WTC11 (cell line): ENCODE measurements at places on chromosomes 6 and 20. TPM values are rescaled to one million over a fixed set of nuclear protein-coding genes. Genes with fewer than 3 reads are reported as not detected.

DNA sequence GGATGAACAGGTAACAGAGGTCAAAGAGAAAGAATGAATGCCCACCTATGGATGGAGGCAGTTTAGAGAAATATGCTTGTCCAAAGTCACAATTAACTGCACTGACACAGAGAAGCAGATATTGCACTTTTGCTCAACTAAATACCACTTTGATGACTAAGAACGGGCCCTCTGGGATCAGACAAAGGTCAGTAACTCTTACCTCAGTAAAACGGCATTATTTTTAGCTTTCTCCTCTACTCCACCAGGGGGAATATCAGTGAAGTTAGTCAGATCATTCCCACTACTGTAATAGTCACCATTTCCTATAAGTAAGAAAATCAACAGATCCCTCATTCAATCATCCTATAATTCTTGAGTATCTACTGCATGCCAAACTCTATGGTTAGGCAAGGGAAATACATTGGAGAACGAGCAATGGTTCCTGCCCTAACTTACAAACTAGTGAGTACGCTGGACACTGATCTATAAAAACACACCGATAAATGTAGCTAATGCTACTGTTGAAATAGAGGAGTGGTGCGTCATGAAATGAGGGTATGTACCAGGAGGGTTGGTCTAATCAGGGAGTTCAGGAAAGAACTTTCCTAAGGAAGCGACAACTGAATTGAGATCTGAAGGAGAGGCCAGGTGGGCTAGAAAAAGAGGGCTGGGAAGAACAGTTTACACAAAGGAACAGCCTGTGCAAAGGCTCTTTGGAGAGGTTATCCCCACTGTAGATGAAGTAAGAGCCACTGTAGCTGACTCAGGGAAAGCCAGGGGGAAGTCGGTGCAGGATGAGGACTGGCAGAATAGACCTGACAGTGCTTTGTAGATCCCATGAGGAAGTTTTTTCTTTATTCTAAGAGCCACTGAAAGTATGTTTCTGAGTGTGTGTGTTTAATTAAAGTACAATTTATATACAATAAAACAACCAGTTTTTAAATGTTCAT lies 9.2 kb downstream of the ECI2 start:
- DNase-seq = no peak

- DNase-seq = no peak
These were observed 369.8 kb downstream of the PREX1 start for GRCh38 chr20:48458003-48458377.

DNA sequence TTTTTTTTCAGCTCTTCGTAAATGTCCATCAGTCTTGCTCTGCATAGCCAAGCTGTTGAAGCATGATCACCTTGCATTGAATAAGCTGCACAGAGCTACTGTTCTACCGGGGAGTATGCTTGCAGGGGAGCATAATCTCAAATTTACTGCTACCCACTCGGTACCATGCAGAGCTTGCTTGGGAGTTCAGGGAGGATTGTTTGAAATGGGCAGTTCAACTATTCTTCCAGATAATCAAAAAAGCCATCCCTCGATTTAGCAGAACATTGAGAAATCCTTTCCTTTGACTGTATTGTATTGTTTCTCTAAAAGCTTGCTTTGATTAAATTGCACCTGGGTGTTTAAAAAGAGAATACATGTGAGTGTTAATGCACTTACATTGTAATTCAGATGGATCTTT lies 332.6 kb downstream of the UTRN start:
- DNase-seq = no peak

DNA sequence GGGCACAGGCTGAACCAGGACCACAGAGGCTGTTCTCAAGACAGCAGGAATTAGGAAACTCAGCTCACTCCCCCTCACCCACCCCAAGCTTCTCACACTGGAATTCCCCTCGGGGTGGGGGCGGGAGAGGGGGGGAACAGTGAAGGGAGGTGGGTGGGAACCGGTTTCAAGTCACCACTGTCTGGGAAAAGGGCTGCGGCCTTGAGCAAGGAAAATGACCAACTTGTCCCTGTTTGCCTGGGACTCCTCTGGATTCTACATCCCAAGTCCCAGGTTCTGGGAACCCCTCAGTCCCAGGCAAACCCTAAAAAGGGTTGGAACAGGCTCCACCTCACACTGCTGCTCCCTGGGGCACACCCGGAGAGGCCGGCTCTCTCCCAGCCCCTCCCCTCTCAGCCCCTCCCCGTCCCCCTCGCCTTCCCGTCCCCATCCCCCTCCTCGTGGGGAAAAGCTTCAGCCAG lies 230.7 kb downstream of the TFAP2C start:
- peak; percentile 40 for DNase-seq

DNA sequence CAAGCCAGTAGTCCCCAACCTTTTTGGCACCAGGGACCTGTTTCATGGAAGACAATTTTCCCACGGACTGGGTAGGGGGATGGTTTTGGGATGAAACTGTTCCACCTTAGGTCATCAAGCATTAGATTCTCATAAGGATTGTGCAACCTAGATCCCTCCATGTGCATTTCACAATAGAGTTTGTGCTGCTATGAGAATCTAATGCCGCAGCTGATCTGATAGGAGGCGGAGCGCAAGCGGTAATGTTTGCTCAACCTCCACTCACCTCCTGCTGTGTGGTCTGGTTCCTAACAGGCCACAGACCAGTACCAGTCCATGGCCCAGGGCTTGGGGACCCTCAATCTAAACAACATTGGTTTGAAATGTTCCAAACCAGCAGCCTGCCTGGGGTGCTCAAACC lies 137.0 kb upstream of the STXBP5 start:
- no peak for DNase-seq

GRCh38 chr20:18811904-18812303 lies 1.7 kb upstream of the SCP2D1 start:
- DNase-seq = no peak

DNA sequence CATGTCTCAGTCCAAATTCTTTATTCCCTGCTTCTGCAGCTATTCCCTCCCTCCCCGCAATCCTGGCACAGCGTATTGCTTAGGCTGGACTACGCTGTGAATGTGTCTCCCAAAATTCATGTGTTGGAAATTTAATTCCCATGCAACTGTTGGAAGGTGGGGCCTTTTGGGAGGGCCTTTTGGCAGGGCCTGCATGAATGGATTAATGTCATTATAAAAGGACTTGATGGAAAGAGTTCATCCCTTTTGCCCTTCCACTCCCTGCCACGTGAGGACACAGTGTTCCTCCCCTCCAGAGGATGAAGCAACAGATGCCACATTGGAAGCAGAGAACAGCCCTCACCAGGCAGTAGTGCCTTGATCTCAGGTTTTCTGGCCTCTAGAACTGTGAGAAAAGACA lies 20.4 kb upstream of the NOTCH4 start:
- no peak for DNase-seq

- no peak for DNase-seq
These were observed 54.8 kb downstream of the GPX5 start for GRCh38 chr6:28580475-28580874.

- DNase-seq = no peak
These were observed 727.8 kb downstream of the C6orf118 start for GRCh38 chr6:164581563-164581962.

Gene ADGRF4
- total RNA-seq = not detected in 3 replicates

Gene RTN4IP1
- 16.3 to 19.2 TPM (median 17.8 TPM) in 3 replicates for total RNA-seq

Gene C6orf132
- 38.1 to 52.6 TPM (median 38.2 TPM) in 3 replicates for total RNA-seq

Gene CLPSL1
- total RNA-seq = 0.34 to 0.55 TPM (median 0.42 TPM) in 3 replicates

Gene TRMT6
- total RNA-seq = 15.4 to 17.2 TPM (median 16.7 TPM) in 3 replicates

Gene MICA
- total RNA-seq = 11.4 to 12.9 TPM (median 11.7 TPM) in 3 replicates
